Dermis blood vessel endothelial cell (primary cell): ENCODE measurements at places on chromosomes 4 and X.

- DNase-seq, result peak; percentile 82
Measured at GRCh38 chr4:77010841-77011354, 61.3 kb downstream of the SEPTIN11 start.

DNA sequence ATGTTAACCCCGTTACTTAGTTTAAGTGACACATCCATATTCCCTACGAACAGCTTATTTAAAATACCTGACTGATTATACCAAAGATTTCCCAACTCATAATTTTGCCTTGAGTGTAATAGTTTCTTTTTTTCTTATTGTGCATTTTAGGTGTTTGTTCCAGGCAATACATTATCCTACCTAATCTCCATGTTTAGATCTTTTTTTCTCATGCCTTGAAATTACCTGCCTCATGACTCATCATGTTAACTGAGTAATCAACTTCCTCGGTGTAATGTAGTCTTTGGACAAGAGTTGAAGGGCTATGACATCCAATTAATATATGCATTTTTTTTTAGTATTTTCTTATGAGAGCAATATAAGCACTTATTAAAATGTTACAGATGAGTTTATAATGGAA lies 228.7 kb upstream of the ANKRD50 start:
- peak; percentile 74 for DNase-seq

GRCh38 chr4:3666263-3666662 lies 99.9 kb upstream of the ADRA2C start:
- no peak for DNase-seq

DNA sequence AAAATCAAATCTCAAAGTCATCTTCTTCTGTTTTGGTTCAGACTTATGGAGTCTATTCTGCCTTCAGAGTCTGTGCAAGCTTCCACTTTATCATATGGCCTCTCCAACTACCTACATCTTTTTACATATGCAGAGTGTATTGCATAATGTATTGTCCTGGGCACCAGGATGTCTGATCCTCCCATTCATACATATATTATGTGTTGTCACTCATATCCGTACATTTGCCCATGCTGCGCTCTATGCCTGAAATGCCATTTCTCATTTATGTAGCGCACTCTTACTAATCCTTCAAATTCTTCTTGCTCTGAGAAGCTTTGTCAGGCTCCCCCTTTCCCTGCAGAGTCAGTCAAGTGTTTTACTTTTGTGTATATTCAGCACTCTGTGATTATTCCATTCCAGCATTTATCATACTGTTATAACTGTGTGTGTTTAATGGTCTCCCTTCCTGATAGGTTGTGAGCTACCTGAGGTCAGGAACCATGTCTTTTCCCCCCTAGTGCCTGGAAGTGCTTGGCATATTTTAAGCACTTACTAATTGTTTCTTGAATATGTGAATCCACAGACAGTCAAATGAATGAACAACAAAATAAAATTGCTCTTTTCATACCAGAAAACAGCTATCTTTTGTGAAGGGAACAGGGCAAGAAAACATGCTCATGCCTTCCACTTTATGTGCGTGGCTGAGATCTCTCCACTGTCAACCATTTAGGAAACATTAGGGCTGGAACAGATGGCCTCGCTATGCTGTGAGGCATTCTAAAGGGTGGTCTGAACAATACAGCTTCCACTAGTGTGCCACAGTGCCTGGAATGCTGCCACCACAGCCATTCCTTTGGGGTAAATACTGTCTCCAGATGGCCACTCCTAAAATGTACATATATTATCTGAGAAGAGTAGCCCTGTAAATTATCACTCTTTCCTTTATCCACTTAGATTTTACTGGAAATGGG lies 81.8 kb downstream of the GLUD2 start:
- DNase-seq, result no peak

DNA sequence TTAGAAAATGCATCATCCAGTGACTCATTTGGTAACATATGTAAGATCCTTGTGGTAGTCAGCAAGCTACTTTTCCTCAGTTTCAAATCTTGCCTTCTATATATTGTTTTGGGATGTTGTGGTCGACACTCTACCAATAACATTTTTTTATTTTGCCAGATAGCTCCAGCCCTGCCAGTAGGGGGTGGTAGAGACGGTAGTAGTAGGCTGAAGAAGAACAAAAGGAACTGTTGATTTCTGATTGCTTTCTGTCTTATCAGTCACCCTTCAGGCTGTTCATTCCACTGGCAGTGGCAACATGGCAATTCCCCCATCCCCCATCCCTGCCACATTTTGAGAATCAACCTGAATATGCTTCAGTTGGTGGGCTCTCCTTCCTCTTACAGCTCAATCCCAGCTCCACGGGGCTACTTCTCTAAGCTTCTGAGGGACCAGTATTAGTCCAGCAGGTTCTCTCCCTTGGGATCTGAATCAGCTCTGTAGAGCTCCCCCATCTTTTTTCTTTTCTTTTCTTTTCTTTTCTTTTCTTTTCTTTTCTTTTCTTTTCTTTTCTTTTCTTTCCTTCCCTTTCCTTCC lies 171.5 kb upstream of the VEGFC start:
- peak; percentile 9 for DNase-seq

DNA sequence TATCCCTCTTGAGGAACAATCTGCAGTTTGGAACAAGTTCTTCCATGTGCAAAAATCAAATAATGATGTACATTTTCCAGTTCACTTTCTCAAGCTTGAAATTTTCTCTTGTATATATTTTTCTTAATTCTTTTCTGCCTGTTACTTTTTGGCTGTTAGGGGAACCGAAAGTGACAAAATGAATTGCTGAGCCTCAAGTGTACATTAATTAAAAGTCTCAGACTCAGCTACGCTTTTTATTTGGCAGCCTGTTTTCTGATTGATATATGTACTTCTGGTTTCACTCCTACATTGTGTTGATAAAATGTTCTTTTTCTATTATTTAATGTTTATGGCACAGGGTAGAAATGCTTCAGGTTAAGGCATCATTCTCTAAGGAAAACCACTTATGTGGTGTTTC lies 999.5 kb downstream of the PDHA2 start:
- DNase-seq, result no peak

GRCh38 chr4:6900956-6901355 lies 8.7 kb upstream of the TBC1D14 start:
- no peak for DNase-seq

GRCh38 chrX:132058975-132059374 lies 35.9 kb downstream of the STK26 start:
- no peak for DNase-seq

DNA sequence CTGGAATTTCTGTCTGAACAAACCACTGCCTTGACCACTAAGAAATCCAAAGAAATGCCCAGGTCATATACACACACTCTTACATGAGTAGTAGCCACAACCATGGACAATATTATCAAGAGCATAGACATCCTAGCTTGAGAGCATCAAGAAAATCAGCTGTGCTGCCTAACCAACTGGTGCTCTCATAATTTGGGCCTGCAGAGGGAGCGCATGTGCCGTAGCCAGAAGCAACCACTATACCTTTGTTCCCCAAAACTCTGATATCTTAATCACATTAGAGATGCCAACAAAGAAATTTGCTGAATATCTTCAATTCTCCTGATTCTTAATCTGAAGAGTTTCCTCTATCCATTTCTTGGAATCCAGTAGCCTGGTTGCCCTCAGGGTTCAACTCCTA lies 163.6 kb downstream of the ZNF674 start:
- peak; percentile 67 for DNase-seq

DNA sequence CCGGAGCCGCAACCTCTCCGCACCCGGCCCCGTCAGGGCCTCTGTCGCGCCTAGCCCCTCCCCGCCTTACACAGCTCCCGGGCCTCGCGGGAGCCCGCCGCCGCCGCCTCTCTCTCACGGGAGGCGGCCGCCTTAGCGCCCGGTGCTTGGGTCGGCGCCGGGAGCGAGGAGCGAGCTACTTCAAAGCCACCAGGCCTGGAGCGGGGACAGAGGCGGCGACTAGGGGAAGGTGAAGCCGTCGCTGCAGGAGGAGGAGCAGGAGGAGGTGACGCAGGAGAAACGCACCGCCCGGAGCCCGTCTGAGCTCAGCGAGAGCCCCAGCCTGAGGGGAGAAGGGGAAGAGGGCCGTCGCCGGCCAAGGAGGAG lies 250 bp downstream of the USP9X start:
- peak; percentile 57 for DNase-seq

- no peak for DNase-seq
Measured at GRCh38 chr4:68249434-68249833, 3.9 kb upstream of the TMPRSS11B start.
